A673 (cell line): ENCODE measurements at places on chromosomes 4 and X. TPM values are rescaled to one million over a fixed set of nuclear protein-coding genes. Genes with fewer than 3 reads are reported as not detected.

GRCh38 chrX:94204524-94204923, 530.5 kb downstream of the FAM133A start:
- no peak for DNase-seq
- H3K27ac ChIP-seq = no peak overlapping the region

TXK gene
- total RNA-seq = 1.4 and 2.0 TPM in 2 replicates

DACH2 gene
- total RNA-seq = not detected in 2 replicates

PCYT1B gene
- total RNA-seq = 3.6 and 4.3 TPM in 2 replicates
